ENCODE measurements at places on chromosomes 1 and 21. TPM values are rescaled to one million over a fixed set of nuclear protein-coding genes. Genes with fewer than 3 reads are reported as not detected.

DNA sequence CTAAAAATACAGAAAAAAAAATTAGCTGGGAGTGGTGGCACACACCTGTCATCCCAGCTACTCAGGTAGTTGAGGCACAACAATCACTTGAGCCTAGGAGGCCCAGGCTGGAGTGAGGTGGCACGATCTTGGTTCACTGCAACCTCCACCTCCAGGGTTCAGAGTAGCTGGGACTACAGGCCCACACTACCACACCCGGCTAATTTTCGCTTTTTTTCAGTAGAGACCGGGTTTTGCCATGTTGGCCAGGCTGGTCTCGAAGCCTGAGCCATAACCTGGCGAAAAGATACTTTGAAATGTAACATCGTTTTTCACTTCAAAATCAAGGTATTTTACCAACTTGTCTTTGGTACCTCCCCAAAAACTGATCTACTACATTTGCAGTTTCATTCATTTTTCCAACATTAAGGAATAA is 6.1 kb downstream of the GAS5 start:
- DNase-seq, result no peak

- DNase-seq, result no peak
Measured at GRCh38 chr1:192067360-192067759, 90.9 kb upstream of the RGS18 start.

DMRTB1 gene
- total RNA-seq, result not detected

DNA sequence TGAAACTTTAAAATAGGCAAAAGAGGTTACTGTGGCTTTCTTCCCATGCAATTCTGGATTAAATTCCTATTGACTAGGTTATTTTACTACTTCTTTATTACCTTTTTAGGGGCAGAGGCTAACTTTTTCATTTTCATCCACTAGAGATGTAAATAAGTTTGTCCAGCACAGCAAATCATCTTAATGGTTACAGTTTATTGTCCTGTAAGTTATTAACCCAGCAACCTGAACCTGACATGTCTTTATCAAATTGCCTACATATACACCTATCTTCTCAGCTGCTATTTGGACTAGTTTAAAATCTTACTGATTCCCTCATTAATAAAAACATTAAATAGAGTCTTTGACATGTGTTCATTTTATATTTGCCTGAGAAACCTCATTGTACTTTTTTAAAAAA is 6.9 kb upstream of the SCYL3 start:
- DNase-seq, result no peak

AADACL4 gene
- total RNA-seq, result 0.37 TPM

- no peak for DNase-seq
Measured at GRCh38 chr1:59690171-59690930, 124.4 kb upstream of the HOOK1 start.

DNA sequence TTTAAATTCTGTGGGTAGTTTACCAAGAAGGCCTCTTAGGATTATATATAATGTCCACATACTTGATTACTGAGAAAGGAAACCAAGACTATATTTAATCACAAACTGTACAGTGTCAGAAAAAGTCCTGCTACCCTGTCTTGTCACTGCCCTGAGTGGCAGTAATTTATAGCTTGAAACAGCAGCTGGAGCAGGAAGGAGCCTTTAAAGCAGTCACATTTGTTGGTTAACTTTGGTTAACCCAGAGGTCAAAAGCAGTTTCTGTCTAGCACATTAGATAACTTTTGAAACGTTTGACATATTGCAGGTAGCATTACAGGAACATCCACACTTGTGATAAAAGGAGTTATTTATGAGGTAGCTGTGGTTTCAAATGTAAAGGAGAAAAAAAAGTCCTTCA is 161.7 kb downstream of the ROR1 start:
- DNase-seq, result no peak

FAM151A gene
- total RNA-seq, result not detected

NHLH2 gene
- total RNA-seq, result not detected

- no peak for DNase-seq
Measured at GRCh38 chr21:35015435-35016024, 33.6 kb downstream of the RUNX1 start.

LCE1F gene
- not detected for total RNA-seq

DNA sequence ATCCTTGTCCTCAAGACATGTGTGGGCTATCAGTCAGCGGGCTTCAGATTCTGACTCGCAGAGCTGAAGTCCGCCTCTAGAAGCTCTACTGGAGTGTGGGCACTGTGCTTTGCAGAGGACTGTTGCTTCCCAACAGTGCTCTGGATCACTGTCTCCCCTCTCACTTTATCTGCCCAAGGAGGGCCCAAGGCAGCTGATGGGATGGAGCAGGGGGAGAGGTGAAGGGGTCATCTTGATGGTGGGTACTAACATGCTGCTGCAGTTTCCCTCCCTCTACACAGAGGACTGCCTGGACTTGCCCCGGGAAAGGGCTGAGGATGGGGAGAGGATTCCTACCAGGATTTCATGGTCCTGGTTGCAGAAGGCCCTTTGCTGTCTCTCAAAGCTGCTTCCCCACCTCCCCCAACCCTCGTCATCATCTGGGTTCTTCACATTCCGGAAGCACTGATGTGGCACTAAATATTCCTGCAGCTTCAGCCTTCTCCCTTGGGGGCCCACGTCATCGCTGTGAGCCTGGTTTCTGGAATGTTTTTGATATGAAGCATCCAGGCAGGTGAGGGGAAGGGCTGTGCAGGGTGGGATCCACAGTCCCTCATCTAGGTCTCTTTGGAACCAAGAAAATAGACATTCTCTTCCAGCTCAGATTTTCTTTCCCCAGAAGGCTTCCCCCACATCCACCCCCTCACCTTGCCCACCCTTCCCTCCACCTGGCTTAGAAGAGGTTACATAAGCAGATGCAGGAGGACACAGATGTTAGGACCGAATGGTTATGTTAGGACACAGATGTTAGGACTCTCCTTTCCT is 23.2 kb downstream of the NUAK2 start:
- DNase-seq, result no peak

GRCh38 chr21:32240851-32241687 is 37.8 kb downstream of the MIS18A start:
- DNase-seq, result no peak

DNA sequence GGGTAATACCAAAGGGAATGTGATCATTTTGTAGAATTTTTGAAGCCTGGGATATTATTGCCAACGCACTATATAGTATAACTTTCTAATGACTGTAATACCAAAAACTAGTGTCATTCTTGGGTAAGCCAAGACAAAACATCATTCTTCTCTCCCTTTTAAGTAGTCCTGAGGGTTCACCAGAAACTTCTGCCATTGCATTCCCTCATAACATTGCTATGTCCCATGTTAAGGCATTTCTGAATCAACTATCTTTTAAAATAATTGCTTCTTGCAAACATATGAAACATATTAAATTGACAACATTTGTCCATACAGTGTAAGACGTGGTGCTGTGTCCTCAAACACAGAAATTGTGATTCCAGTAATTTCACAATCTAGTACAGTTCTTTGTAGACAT is 29.9 kb upstream of the C1orf21 start:
- DNase-seq, result no peak

GRCh38 chr1:67755160-67755559 is 70.2 kb downstream of the GADD45A start:
- DNase-seq, result no peak

DNA sequence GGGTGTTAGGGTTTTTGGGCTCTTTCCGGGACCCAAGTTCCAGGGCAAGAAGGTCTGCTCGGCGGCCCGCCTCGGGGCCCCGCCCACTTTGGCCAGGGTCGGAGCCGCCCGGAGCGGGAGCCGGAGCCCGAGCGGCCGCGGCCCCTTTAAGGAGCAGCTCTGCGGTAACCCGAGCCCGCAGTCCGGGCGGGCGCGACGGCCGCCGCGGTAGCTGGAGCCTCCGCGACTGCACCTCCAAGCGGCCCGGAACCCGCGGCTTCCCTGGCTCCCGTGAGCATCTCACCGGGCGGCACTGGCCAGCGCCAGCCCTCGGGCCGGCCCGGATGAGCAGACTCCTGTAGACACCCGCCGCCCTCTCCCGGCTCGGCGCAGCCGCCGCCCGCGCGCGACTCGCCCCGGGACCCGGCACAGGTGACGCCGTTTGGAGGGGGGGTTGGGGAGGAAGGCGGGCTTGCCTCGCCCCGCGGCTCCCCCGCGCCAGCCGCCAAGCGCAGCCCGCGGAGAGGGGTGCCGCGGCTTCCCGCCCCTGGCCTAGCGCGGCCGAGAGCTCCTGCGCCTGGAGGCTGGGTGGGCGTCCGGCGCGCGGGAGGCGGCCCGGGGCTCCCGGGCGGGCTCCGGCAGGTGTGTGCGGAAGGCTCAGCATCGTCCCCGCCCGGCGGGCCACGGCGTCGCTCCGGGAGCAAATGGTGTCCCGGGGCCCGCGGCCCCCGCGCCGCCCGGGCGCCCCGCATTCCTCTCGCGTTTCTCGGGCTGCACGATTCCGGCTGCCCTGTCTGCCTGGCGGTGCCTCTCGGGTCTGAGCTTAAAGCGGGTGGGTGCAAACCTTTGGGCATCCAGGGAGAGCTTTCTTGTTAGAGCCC is at the start of gene TLCD4:
TLCD4 (plus strand) TSS at position 149 of the 860 bp plus-strand sequence. CDS start 26,547 bp downstream, outside the sequence.
- peak; percentile 4 for DNase-seq

PRAMEF6 gene
- not detected for total RNA-seq

GJB5 gene
- 2.7 TPM for total RNA-seq

OR10Z1 gene
- not detected for total RNA-seq

GRCh38 chr1:200525090-200525987 is 95.2 kb downstream of the KIF14 start:
- peak; percentile 62 for DNase-seq

KCNA2 gene
- 1.7 TPM for total RNA-seq

GRCh38 chr1:234972411-234973191 is 156.0 kb downstream of the TOMM20 start:
- DNase-seq, result no peak

GRCh38 chr21:45839274-45839673 is 142.3 kb upstream of the COL6A1 start:
- no peak for DNase-seq

DNA sequence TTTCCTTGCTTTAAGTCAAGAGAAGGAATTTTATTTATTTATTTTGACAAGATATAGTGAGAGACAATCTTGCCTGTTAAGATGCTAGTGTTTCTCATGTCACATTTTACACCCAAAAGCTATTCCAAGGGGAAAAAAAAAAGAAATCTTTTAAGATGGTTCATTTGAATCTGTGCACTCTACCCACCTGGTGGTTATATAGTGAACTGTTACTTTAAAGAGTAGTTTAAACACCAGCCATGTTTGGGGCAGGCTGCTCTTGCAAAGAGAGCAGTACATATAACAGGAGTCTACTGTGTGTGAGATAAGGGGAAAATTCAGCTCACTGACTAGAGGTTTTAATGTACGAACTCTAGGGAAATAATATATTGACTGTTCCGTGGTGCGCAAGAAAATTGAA is 3.3 kb upstream of the ELAVL4 start:
- DNase-seq, result no peak

DNA sequence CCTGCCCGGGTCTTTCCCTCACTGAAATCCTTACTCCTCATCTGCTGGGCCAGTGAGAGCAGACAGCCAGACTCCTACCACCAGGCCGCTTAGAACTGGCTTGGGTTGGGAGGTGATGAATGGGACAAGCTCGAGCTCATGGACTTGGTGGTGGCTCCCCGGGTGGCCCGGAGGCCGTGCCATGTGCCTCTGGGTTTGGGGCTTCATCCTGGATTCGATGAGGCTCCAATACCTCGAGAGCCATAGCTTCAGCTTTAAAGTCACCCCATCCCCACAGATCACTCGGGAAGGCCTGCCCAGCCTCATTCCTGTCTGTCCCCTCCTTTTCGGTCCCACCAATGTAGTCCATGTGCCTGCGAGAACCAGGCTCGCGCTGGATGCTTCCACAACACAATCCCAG is 51.5 kb downstream of the MYOM3 start:
- no peak for DNase-seq

AURKAIP1 gene
- total RNA-seq, result 20.7 TPM

DNA sequence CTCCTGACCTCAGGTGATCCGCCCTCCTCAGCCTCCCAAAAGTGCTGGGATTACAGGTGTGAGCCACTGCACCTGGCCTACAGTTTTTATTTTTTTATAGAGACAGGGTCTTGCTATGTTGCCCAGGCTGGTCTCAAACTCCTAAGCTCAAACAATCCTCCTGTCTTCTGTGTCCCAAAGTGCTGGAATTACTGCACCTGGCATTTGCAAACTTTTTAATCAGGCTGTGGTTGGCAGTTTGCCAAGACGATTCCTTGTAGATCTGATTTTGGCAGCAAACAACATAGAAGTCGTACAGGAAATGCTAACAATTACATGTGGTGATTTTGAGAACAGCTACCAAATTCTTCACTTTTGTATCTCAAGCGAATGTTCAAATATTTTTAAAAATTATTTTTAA is 10.1 kb downstream of the RBP7 start:
- no peak for DNase-seq

DNA sequence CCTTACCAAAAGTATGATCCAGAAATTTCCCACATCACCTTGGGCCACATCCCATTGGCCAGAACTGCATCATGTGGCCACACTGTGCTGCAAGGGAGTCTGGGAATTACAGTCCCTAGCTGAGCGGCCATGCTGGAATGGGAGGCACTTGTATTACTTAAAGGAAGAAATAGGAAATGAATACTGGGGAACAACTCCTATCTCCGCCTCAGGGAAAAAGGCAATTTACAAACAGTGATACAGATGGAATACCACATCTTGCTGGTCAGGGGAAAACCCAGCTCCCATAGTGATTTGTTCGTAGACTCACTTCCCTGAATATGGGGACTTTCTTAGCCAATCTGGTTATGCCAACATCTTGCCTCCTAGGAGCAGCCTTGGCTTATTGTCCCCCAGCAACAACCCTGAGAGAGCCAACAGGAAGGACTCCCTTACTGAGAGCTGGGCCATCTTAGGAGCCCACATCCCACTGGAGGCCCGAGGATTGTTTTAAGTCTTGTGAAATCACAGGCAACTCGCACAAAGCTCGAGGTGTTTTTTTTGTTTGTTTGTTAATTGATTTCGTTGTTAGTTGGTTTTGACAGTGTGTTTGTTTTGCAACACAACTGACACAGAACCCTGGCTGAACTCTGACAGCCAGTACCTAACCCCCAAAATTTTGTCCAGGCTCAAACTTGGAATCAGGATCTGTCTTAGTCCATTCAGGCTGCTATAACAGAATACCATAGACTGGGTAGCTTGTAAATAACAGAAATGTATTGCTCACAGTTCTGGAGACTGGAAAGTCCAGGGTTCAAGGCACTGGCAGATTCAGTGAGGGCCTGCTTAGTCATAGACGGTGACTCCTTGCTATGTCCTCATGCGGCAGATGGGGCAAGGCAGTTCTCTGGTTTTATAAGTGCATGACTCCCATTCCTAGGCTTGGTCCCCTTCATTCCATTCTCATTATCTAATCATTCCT is 14.9 kb downstream of the CDA start:
- DNase-seq, result no peak

DNA sequence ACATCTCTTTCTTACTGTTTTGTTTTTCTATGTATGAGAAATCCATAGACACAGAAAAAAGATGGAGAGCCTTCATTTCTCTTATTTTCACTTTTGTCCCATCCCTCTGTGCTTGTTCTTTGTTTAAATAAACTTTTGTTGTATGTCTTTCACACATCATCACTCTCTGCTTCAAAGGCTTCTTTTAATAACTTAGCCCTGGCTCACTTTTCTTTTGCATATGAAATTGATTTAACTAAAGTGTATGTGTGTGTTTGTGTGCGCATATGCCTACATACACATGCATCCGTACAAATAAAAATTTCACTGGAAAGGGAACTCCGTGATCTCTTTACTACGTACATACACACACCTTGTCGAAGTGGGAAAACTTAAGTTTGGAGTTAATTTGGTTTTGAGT is 168.6 kb downstream of the NFIA start:
- DNase-seq, result no peak

ARMH1 gene
- 1.4 TPM for total RNA-seq

Data from urinary bladder (tissue), 4 donors.